H1 (cell line): ENCODE measurements at places on chromosomes 3 and 15.

GRCh38 chr3:99410789-99411311, 227.5 kb upstream of the COL8A1 start:
- no peak for DNase-seq

DNA sequence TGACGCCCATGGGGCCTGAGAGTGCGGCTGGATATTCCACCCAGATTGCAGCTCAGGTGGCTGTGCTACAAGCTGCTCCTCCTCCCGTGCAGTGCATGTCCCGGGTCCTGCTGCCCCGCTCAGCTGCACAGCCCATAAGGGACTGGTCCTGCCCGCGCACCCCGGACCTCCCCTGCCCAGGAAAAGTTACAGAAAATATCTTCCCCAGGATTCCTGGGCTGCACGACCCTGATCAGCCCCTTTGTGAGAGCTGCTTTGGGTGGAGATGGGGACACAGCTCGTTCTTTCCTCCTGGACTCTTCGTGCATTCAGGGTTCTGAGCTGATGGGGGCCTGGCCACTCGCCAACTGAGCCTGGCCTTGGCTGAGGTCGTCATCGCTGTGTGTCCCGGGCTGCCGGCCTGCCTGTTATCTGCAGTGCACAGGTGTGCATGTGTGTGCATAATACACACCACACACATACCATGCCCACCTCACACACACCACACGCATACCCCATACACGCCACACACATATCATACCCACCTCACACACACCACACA, 28.8 kb downstream of the APBA2 start:
- DNase-seq, result no peak

DNA sequence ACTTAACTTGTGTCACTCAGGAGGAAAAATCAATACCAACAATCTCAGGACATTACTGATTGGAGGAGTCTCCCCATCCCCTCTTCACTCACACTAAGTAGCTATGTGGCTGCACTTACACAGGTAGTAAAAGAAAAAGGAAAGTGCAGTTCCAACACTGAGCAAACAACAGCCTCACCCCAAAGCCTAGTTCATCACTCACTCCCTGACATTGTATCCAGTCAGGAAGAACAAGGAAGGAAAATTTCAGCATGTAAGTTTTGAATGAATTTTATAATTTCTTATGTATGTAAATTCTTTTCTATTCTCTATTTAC, 273.4 kb downstream of the IGSF11 start:
- DNase-seq, result no peak

GRCh38 chr3:124217542-124217941, 225.6 kb upstream of the ROPN1 start:
- DNase-seq, result no peak

DNA sequence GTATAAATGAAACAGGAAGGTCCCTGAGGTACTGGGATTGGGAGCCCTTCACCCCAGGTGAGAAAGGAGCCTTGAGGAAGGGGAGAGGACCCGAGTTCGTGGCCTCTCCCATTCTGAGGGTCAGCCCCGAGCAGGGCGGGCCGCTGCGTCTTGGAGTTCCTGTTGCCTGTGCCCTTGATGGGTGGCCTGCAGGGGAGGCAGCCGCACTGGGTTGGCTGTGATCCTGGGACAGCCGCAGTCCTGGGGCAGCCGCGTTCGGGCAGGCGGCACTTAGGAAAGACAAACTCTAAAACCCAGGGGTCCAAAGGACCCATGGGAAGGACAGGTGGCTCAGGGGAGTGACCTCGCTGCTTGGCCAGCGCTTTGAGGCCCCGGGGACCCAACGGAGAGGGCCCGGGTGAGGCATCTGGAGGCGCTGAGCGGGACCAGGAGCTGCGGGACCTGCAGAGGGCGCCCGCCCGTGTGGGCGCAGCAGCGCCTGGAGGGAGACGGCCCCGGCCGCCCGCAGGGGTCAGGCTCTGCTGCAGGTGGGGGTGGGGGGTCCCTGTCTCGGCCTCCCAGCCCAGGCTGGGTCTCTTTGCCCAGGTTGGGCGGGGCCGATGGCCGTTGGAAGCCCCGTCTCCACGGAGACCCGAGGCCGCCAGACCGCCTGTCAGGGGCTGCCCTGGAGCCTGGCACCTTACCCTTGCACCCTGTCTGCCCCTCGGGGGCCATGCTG, 65.1 kb downstream of the HMCES start:
- peak; percentile 85 for DNase-seq

- peak; percentile 90 for DNase-seq
Observed at GRCh38 chr3:141441381-141442364, 45.2 kb upstream of the RASA2 start.

DNA sequence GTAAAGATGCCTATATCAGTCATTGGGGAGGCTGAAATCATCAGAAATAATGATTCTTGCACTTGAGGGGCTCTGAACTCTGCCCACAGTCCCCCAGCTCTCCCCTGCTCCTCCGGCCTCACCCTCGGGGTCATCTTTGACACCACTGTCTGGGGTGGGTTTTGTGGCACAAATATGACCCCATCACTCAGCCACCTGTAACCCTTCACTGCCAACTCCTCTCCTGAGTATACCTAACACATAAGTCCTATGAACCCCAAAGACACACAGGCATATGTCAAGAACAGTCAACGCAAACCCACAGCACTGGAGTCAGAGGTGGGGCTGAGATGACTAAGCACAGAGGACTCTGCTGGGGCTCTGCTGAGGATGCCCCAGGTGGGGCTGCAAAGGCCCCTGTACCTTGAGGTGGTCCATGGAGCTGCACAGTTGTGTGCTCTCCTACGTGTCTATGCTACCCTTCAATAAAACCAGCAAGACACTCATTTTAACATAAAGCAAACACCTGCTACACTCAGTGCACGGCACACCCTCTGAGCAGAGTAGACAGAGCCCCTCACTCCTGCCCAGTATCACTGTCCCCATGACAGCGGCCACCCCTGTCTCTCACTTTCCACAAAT, 29.9 kb downstream of the SLC41A3 start:
- DNase-seq, result no peak

GRCh38 chr3:39398700-39399099, 7.8 kb upstream of the RPSA start:
- DNase-seq, result no peak

- no peak for DNase-seq
Observed at GRCh38 chr15:57376696-57377477, 582 bp downstream of the CGNL1 start.

DNA sequence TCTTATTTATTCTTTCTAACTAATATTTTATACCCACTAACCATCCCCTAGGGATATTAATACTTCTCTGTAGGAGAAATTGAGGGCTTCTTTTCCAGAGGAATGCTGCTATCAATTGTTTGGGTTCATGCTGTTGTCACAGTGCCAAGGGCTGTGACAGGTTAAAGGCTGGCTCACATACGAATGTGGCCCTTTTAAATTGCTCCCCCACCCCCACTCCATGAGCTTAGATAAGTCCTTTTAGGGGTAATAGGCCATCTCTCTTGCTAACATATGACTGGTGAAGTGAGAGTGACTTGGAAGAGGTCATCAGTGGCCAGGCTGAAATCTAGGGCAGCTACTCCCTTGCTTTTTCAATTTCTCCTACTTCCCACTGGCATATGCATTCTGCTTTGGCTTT, 121.9 kb upstream of the DPH6 start:
- no peak for DNase-seq

DNA sequence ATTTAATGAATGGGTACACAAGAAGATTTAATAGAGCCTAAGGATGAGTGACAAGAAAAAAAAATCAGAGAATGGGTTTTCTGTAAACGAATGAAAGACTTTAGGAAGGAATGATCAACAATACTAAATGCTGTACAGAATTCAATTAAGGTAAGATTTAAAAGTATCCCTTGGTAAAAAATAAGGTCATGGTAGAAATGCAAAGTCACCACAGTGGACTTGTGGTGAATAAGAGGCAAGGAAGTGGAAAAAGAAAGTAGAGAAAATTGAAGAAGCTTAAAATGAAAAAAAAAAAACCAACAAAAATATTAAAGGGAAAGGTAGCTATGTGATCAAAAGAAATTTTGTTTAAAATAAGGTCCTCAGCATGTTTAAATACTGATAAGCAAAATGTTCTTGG, 82.4 kb downstream of the PLSCR2 start:
- no peak for DNase-seq

DNA sequence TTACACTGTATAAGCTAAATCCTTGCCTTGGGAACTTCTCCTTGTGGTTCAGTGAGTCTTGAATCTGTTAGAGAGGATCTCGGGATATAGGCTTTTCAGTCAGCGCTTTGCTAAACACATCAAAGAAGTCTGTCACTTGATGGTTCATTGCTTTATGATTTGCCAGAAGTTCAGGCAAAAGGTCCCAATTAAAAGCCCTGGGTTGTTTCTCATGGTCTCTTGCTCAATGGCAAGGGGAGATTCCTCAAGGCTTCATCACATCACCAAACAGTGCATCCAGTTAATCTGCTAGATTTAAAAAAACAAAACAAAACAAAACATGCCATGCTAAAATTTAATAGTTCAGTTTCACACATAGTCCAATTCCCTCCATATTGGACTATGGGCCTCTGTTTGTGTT, 114.8 kb downstream of the FILIP1L start:
- no peak for DNase-seq
